A673 (cell line): ENCODE measurements at places on chromosomes 1 and 21. TPM values are rescaled to one million over a fixed set of nuclear protein-coding genes. Genes with fewer than 3 reads are reported as not detected.

- DNase-seq: peak; percentile 79
- no peaks in the 10 kb centered on the region for H3K36me3 ChIP-seq
- H3K4me3 ChIP-seq: peak overlapping the region; percentile 48
- no peaks in the 10 kb centered on the region for H3K27me3 ChIP-seq
Measured at GRCh38 chr1:241531195-241532161, 700 bp upstream of the KMO start.

Gene ADAMTS4
- total RNA-seq: 28.6 and 31.6 TPM in 2 replicates

- no peak for DNase-seq
- H3K4me3 ChIP-seq: no peak overlapping the region
- no peaks in the 10 kb centered on the region for H3K4me1 ChIP-seq
Measured at GRCh38 chr1:115182012-115182715, 92.9 kb upstream of the TSPAN2 start.

Gene EFHD2
- 30.6 and 32.5 TPM in 2 replicates for total RNA-seq

Gene CRP
- not detected in 2 replicates for total RNA-seq

- H3K27me3 ChIP-seq: no peaks in the 10 kb centered on the region
- peak overlapping the region; percentile 98 for H3K27ac ChIP-seq
- H3K36me3 ChIP-seq: no peaks in the 10 kb centered on the region
- peaks cover 71% of the 10 kb centered on the region for H3K4me1 ChIP-seq
- DNase-seq: no peak
Measured at GRCh38 chr1:163585796-163586195, 264.0 kb downstream of the NUF2 start.

- no peak overlapping the region for H3K4me3 ChIP-seq
- no peaks in the 10 kb centered on the region for H3K4me1 ChIP-seq
- no peak for DNase-seq
- H3K36me3 ChIP-seq: no peaks in the 10 kb centered on the region
- no peak overlapping the region for H3K27ac ChIP-seq
Measured at GRCh38 chr1:225899044-225899925, 10.3 kb upstream of the LEFTY1 start.

GRCh38 chr1:94231746-94232145 is 5.6 kb downstream of the ARHGAP29 start:
- no peak overlapping the region for H3K4me3 ChIP-seq
- no peak overlapping the region for H3K27ac ChIP-seq
- H3K4me1 ChIP-seq: no peaks in the 10 kb centered on the region
- H3K36me3 ChIP-seq: no peaks in the 10 kb centered on the region
- DNase-seq: no peak

DNA sequence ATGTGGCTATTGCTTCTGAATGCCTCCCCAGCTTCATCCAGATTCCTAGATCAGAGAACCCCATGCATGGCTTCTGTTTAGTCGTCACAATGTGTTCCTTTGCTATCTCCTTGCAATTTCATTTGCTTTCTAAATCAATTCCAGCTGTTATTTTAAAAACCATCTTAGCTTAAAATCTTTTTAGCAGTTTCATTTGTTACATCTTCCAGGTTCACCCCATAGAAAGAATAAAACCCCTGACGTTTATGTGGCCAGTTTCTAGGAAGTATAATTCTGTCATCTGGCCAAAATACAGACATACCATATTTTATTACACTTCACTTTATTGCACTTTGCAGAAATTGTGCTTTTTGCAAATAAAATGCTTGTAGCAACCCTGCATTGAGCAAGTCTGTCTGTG is 278.4 kb downstream of the PTPRC start:
- H3K4me3 ChIP-seq: no peak overlapping the region
- H3K27ac ChIP-seq: peak overlapping the region; percentile 52
- H3K36me3 ChIP-seq: peaks cover 74% of the 10 kb centered on the region
- no peak for DNase-seq
- H3K27me3 ChIP-seq: no peaks in the 10 kb centered on the region

DNA sequence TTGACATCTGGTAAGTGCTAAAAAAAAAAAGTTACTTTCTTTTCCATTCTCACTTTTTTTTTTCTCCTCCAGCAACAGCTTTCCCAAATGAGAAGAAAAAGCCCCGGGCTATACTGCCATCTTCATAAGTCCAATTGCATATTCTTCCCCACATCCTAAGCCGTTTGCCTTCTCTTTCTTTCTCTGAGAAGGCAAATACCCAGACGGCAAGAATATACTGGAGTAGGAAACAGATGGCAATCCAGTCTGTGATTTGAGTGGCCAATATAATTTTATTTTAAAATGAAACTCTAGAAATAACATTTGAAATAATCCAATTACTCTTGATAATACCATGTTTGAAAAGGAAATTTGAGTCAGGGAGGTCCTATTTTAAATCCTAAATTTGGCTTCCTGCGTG is 44.6 kb upstream of the GREM2 start:
- H3K36me3 ChIP-seq: no peaks in the 10 kb centered on the region
- no peak overlapping the region for H3K27ac ChIP-seq
- no peak overlapping the region for H3K4me3 ChIP-seq
- DNase-seq: peak; percentile 1
- H3K4me1 ChIP-seq: no peaks in the 10 kb centered on the region
- H3K27me3 ChIP-seq: peaks cover 13% of the 10 kb centered on the region

DNA sequence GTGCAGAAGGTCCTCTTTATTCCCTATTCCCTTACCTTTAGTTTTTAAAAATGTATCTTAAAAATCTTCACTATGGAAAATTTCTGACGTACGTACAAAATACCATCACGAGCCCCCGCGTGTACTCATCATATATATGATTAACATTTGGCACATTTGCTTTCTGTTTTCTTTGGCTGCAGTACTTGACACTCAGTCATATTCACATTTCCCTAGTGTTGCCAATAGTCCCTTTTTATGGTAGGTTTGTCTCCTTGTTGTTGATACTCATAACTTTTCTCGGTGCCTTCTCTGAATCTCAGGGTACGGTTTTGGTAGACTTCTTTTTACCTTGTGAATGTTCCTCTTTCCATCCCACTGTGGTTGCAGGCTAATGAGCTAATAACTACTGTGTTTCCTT is 23.3 kb downstream of the KDM4A start:
- DNase-seq: no peak
- peaks cover 76% of the 10 kb centered on the region for H3K36me3 ChIP-seq
- H3K4me3 ChIP-seq: no peak overlapping the region
- no peak overlapping the region for H3K27ac ChIP-seq
- H3K4me1 ChIP-seq: no peaks in the 10 kb centered on the region

DNA sequence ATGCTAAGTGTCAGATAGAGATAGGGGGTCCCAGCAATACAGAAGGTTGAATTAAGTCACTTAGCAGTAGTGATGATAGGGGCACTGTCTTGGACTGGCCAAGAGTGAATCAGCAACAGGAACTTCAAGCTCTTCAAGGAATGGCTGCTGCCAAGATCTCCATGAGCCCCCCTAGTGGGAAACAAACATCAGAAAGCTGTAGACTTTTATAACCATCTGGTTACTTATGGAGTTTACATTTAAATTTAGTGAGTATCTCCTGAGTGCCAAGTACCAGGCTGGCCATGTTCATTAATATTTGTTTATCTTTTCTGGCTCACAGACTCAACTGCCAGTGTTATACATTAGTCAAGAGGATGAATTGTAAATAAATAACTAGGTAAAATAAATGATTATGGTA is 327.3 kb downstream of the TTLL7 start:
- H3K27me3 ChIP-seq: peaks cover 3% of the 10 kb centered on the region
- DNase-seq: no peak
- H3K27ac ChIP-seq: no peak overlapping the region
- no peak overlapping the region for H3K4me3 ChIP-seq

Gene VHLL
- total RNA-seq: not detected in 2 replicates

GRCh38 chr1:30809514-30810263 is 52.1 kb upstream of the LAPTM5 start:
- peaks cover 38% of the 10 kb centered on the region for H3K4me1 ChIP-seq
- H3K27me3 ChIP-seq: peaks cover 8% of the 10 kb centered on the region
- H3K36me3 ChIP-seq: no peaks in the 10 kb centered on the region
- H3K27ac ChIP-seq: peak overlapping the region; percentile 16

Gene OR2L8
- total RNA-seq: not detected in 2 replicates

- peak; percentile 55 for DNase-seq
- H3K4me1 ChIP-seq: no peaks in the 10 kb centered on the region
- no peaks in the 10 kb centered on the region for H3K36me3 ChIP-seq
- H3K4me3 ChIP-seq: no peak overlapping the region
- no peak overlapping the region for H3K27ac ChIP-seq
Measured at GRCh38 chr1:232905331-232906034, 44.9 kb upstream of the NTPCR start.

Gene SFN
- total RNA-seq: 0.24 TPM in 1 of 2 replicates, not detected in the other
